Central memory CD4-positive, alpha-beta T cell (primary cell): ENCODE measurements at places on chromosomes 6 and 20.

DNA sequence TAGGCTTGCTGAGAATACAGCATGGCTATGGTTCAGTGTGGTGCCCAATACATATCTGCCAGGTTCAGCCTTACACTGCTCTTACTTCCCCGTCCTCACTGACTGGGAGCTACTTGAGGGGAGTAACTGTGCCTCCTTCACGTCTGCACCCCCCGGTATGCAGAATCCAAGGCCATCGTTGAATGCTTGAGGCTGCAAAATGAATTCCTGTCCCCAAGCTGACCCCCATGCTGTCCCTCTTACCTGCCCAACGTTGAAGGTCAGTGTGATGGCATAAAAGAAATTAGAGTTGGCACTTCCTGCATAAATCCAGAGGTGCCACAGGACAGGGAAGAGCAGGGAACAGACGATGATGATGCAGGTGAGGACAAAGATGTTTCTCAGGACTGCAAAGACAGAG, 16.3 kb downstream of the MAP1LC3A start:
- DNase-seq, result no peak

- DNase-seq, result no peak
These were observed 41.5 kb downstream of the DSE start for GRCh38 chr6:116412270-116412669.

DNA sequence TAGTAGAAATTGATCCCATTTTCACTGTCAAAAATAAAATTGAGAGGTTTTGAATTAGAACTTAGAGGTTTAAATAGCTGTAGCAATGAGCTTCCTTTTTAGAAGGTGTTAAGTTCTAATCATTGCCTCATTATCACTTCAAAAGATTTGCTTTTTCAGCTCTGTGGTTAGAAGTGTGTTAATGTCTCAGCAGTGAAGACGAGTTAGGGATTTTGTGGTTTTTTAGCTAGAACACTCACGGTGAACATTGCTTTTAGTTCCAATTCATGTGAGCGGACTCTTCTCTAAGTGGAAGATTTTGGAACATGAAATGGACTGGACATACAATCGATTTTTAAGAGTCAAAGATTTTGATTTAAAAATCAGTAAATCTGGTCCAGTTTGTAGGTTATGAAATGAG, 12.7 kb upstream of the IFNGR1 start:
- DNase-seq, result peak; percentile 64

GRCh38 chr6:68732423-68732822, 97.3 kb downstream of the ADGRB3 start:
- DNase-seq, result no peak

DNA sequence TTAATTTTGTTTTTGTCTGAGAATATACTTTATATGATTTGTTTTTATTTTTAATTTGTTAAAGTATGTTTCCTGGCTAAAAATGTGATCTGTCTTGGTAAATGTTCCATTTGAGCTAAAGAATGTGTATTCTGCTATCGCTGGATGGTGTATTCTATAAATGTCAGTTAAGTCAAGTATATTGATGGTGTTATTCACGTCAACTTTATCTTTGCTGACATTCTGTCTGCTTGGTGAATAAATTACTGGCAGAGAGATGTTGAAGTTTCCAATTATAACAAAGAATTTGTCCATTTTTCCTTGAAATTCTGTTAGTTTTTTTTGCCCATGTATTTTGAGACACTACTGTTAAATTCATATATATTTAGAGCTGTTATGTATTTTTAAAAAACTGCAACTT, 1131.8 kb upstream of the GJE1 start:
- DNase-seq, result no peak
